Stimulated activated CD4-positive, alpha-beta T cell treated with anti-CD3 and anti-CD28 coated beads, Interleukin-1b, Interleukin-23, amount 100 ng/mL, for 48 hours (primary cell): ENCODE measurements at places on chromosomes 12 and 14.

DNA sequence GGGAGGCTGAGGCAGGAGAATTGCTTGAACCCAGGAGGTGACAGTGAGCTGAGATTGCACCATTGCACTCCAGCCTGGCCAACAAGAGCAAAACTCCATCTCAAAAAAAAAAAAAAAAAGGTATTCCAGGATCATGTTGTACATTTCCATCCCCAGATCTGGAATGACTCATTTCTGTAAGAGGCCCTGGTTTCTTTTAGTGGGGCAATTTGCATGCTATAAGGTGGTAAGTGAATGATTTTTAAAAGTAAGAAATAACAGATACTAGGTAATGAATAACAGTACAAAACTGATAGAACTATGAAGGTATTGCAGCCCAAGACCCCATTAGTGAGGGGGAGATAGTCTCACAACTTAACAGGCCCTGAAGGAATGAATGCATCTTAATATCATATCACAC, 17.7 kb upstream of the ADCK1 start:
- no peak for DNase-seq

DNA sequence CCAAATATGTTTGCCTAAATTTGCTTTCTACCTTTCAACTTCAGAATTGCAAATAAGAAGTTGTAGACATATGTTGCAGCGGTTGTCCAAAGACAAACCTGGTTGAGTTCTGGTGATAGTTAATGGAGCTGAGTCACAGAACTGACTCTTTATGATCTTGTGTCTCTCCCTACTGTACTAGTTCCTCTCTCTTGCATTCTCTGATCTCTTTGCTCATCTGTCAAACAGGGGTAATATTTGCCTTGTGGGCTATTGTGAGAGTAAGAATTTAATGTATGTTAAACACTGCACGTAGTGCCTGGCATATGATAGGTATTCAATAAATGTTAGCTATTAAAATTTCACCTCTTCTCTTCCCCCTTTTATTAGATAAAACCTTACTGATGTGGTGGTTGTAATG, 283.5 kb upstream of the RGS6 start:
- DNase-seq, result no peak

GRCh38 chr14:85517114-85517688, 12.7 kb upstream of the FLRT2 start:
- DNase-seq, result no peak

DNA sequence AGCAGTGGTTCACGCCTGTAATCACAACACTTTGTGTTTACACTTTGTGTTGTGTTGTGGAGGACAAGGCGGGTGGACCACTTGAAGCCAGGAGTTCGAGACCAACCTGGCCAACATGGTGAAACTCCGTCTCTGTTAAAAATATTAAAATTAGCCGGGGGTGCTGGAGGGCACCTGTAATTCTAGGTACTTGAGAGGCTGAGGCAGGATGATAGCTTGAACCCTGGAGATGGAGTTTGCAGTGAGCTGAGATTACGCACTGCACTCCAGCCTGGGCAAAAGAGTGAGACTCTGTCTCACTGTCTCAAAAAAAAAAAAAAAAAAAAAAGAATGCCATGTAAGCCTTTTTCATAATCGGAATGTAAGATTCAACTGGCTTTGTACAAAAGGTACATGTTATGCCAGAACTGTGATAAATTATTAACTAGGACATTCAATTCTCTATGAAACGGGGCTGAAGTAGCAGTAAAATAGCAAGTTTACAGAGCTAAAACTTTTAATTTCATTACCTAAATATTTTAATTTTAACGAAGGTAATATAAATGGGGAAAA, 13.9 kb upstream of the PITPNM2 start:
- no peak for DNase-seq

DNA sequence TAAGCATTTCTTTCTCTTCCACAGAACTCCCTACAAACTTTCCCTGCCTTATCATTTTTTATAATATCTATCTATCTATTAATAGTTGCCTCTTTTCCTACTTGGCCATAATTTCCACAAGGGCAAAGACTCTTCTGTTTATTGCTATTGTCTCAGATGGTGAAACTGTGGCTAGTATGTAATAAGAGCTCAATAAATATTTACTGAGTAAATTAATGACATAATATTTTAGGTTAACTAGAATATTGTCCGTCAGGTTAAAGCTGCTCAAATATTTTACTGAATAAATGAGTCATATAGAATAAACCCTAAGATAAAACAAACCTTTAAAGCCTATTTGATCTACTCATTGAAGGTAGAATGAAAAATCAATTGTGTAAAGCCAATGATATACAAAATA, 240.5 kb downstream of the PPFIA2 start:
- DNase-seq, result no peak
